Stimulated activated CD4-positive, alpha-beta T cell treated with anti-CD3 and anti-CD28 coated beads, Interleukin-12 subunit alpha, Interleukin-12 subunit beta, amount 100 ng/mL, for 48 hours (primary cell): ENCODE measurements at places on chromosomes 2 and 18.

DNA sequence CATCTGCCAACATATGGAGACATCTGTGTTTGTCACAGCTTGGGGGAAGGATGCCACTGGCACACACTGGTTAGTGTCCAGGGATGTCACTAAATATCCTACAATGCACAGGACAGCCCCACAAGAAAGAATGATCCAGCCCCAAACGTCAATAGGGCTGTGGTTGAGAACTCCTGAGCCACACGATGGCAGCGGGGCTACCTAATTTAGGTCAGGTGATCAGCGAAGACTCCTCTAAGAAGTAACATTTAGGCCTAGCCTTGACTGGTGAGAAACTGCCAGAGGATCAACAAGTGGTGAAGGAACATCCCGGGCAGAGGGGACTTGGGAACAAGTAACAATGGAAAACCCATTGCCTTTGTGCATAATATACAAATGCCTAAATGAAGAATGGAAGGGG lies 5.0 kb upstream of the TGIF1 start:
- no peak for DNase-seq

- DNase-seq, result no peak
These were observed 251.8 kb upstream of the NETO1 start for GRCh38 chr18:73119574-73119973.

DNA sequence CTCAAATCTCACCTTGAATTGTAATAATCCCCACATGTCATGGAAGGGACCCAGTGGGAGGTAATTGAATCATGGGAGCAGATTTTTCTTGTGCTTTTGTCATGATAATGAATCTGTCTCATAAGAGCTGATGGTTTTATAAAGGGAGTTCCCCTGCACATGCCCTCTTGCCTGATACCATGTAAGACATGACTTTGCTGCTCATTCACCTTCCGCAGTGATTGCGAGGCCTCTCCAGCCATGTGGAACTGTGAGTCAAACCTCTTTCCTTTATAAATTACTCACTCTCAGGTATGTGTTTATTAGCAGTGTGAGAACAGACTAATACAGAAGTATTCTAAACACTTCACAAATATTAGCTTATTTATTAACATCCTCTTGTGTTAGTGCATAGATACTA lies 516.7 kb downstream of the LRRTM4 start:
- DNase-seq, result no peak

DNA sequence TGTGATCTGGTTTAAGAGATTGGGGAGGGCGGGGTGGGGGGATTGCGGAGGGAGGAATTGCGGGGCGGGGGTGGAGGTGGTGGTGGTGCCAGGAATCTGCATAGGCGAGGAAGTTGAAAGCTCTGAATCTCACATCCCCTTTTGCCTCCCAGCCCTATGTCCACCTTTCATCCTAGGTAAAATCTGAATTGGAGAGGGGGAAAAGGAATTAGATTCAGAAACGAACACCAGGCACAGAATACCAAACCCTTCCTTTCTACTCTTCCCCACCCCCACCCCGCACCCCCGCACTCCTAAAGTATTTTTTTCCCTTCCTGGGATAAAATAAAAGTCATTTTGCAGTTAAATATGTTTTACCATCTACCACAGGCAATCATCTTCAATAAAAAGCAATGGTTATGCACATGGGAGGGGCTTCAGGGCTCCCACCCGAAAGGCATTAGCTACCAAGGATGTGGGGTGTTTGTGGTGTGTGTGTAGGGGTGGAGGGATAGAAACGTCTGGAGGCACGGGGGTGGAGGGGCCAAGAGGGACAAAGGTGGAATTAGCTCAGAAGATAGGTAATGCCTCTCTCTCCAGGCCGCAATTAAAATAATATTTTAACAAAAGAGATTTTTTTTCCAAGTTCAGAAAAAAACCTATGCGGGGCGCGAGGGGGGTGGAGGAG lies 1.8 kb downstream of the IGFBP5 start:
- no peak for DNase-seq

DNA sequence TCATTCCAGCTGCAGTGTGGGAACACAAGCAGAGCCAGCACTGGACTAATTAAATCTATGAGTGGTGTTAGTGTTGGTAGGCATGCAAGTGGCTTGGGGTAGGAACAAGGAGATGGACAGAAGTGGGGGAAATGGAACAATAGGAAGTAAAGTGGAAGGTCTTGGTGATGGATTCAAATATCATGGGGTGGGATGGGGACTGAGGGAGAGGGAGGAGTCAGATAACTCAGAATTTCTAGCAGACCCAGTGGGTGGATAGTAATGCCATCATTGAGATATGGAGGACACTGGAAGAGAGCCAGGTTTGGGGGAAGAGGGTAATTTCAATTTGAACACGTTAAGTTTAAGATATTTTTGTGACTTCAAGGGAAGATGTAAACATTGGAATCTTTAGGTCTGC lies 2.9 kb upstream of the LNPK start:
- DNase-seq, result no peak

DNA sequence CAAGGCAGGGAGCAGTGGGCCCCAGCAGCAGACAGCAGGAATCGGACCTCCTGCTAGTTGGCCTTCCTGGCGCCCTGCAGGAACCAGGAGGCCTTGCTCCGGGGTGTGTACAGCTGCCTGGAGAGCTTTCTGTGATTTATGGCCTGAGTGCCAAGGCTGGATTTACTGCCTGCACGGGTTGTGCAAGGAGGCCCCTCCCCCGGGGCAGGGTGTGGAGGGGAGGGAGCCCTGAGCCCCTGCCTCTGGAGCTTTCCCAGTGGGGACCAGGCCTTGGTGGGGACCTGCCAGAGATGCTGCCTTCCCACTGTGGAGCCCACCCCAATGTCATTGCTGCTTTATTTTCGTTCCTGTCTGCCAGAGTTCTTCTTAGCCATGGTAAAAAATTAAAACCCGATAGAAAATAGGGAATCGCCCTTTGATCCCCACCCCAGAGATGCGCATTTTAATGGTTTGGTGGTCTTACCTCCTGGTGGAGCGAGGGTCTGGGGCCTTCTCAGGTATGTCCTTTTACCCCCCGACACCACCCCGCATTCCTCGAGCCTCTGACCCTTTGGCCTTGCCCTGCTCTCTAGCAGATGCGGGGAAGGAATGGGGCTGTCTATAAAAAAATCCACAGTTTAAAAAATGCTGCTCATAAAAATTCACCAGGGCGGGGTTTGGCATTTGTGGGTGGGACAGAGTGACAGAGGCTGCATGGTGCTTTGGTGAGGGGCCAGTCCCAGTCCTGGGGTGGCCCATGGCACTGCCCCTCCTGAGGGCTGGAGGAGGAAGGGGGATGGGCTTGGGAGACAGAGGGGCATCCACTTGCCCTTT lies 6.9 kb upstream of the RALB start:
- DNase-seq, result no peak

DNA sequence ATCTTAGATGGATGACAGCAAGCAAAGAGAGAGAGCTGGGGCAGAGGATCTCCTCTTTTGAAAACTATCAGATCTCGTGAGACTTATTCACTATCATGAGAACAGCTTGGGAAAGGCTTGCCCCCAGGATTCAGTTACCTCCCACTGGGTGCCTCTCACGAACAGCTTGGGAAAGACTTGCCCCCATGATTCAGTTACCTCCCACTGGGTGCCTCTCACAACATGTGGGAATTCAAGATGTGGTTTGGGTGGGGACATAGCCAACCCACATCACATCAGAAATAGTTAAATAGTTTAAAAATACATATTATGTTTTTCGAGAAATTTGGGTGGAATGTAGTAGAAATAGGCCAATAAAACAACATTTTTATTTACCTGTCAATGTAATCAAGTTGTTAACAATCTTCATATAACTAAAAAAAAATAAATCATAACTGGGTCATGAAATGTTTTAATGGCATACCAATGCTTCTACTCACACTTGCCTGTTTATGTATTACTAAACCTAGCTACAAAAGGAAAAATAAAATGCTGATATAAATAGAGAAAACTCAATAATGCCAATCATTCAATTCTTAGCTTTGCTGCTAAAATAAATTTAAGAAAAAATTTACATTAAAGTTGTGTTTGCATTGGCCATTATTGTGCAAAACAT lies 608.9 kb downstream of the SUCLG1 start:
- no peak for DNase-seq

GRCh38 chr2:108193251-108193650 lies 46.5 kb upstream of the SULT1C3 start:
- DNase-seq, result no peak

GRCh38 chr2:13046557-13047165 lies 329.9 kb downstream of the TRIB2 start:
- no peak for DNase-seq

DNA sequence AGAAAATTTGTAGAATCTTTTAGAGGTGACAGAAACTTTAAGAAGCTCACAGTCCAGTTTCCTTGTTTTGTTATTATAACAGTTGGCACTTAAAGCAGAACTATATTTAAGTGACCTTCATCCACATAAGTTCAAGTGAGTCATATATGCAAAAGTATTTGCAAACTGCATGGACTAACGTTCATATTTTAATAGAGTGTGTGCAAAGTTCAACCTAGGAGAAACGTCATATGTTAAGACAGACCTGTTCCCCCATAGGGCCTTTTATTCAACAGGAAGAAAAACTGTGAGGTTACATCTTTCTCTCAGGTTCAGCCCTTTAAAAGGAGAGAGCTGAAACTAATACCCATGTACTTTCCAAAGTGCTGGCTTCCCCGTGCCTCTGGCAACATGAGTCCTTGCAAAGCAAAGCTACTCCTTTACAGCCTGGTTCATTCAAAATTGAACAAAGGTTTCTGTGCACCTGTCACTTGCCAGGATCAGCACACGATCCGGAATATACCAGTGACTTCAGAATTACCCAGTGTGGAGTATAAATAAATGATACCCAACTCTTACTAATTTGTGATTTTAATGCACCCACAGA lies 280.0 kb upstream of the RAB12 start:
- DNase-seq, result no peak

- no peak for DNase-seq
These were observed 25.1 kb upstream of the CREB1 start for GRCh38 chr2:207504513-207505170.

DNA sequence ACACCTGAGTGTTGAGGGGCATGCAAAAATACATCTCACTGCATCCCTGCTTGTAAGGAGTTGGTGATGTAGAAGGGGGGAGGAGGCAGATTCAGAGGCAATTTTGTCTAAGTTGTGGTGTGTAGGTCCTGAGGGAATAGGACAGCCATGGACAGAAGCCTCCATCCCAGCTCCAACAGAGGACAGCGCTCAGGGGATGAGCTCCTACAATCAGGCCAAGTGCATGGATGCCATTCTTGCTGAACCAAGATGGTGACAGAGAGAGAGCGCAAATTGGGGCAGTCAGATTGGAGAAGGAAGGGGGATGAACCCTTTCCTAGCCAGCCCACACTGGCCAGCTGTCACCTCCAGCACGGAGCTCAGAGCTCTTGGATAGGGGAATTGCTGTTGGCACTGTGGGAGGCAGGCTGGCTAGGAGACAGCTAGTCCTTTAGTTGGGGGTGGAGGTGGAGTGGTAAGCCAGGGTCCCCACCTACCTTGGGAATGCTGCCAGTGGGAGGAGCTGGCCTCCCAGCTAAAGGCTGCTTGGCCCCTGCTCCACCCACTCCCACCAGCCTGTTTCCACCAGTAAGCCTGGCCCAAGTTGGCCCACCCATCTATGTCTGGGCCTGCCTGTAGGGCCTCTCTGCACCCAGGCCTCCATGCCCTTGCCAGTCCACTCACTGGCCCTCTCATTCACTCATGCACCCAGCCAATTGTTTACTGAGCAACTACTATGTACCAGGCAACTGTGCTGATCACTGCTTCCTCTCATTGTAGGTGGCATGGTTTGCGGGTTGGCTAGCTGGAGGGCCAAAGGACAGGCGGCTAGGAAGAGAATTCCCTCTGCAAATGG lies 2.5 kb upstream of the PER2 start:
- no peak for DNase-seq

GRCh38 chr2:72949642-72950041 lies 32.3 kb downstream of the EMX1 start:
- no peak for DNase-seq

GRCh38 chr2:134372611-134373131 lies 118.8 kb downstream of the MGAT5 start:
- no peak for DNase-seq

- DNase-seq, result no peak
These were observed 39.6 kb upstream of the PGAP1 start for GRCh38 chr2:196966061-196966460.

GRCh38 chr2:223779877-223780276 lies 57.5 kb downstream of the AP1S3 start:
- DNase-seq, result peak; percentile 35

- no peak for DNase-seq
These were observed 22.3 kb upstream of the DUSP2 start for GRCh38 chr2:96167407-96168013.

DNA sequence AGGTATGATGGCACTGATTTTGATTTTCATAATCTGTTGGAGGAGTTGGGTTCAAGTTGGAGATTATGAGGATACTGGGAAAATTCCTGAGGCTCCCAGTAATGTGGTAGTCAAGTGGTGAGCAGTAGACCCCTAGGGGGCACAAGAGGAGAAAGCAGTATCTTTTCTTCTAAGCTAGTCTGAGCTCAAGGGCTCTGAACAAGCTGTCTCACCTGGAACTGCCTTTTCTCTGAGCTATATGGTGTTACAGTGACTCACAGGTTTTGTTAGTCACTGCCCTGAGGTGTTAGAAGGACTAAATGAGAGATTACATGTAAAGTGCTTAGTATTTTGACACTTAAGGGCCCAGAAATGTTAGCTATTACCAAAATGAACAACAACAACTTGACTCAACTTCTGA lies 42.2 kb downstream of the CD302 start:
- no peak for DNase-seq

DNA sequence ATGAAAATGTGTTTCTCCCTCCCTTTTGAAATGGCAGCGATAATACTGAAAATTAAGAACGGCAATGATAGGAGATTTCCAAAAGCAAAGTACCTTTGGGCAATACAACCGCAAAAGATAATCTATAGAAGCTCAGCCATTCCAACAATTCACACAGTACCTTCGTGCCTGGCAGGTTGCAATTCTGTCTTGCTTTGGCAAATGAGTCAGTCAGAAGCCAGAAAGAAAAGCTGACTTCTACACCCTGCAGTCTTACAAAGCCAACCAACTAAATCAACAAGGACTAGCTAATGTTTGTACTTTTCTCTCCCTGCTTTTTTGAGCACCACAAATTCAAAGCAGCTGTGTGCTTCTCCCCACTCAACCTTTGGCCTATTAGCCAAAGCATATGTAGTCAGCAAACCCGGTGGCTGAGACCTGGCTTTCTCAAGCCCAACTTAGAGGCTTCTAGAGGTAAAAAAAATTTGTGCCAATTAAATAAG lies 25.7 kb upstream of the ID2 start:
- no peak for DNase-seq

GRCh38 chr2:62663411-62663810 lies 42.1 kb upstream of the EHBP1 start:
- DNase-seq, result no peak

GRCh38 chr2:215796140-215796855 lies 217.1 kb downstream of the MREG start:
- no peak for DNase-seq

GRCh38 chr2:23601301-23601965 lies 216.5 kb downstream of the KLHL29 start:
- DNase-seq, result no peak

- no peak for DNase-seq
These were observed 226.6 kb downstream of the MTX2 start for GRCh38 chr2:176495826-176496225.
